Activated CD4-positive, alpha-beta T cell treated with anti-CD3 and anti-CD28 coated beads, Interleukin-2, amount 10 ng/mL, durations not matched to agents 7 days and 5 days (primary cell): ENCODE measurements at places on chromosomes 16 and 17. TPM values are rescaled to one million over a fixed set of nuclear protein-coding genes. Genes with fewer than 3 reads are reported as not detected.

DNA sequence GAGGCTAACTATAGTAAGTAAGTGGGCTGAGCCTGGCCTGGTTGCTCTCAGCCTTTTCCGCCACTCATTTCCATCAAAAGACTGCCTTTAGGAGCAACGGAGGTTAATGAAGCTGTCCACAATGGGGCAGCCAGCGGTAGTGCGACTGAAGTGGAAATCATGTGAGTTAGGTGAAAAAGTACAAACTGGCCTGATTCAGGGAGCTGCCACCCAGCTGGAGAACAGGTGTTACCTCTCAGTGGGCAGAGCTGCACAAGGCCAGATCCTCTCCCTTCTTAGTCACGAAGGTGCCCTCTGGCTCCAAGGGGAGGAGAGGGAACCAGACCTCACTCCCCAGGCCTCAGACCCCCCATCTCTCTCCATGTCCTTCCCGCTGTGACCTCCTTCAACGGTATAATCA lies 34.4 kb upstream of the CDRT4 start:
- no peak for DNase-seq

DNA sequence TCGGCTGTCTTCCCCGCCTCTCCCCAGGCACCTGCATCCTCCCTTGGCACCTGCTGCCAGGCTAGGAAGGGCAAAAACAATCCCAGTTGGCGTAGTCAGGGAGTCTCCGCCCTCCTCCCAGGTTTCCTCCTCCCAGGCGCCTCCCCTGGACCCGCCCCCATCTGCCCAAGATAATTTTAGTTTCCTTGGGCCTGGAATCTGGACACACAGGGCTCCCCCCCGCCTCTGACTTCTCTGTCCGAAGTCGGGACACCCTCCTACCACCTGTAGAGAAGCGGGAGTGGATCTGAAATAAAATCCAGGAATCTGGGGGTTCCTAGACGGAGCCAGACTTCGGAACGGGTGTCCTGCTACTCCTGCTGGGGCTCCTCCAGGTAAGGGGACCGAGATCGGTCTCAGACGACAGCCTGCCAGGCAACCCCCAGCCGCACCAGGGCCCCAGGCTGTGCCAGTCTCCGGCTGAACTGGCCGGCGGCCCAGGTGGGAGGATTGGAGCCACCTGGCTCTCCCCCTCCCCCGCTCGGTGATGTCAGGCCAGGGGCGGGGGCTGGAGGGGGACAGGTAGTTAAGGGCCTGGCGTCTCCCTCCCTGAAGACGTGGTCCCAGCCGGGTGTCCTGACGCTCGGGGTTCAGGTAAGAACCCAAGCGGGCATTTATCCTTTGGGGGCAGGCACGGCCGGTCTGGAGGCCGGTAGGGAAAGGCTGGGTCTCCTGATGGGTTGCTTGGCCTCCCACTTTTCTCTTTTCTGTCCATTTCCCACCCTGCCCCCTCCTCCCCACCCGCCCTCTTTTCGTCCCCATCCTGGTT lies at the start of gene GRB7:
Gene GRB7 (plus strand): TSS at position 179 of the 808 bp plus-strand sequence. CDS start 4,364 bp downstream, outside the sequence.
- DNase-seq, result no peak

DNA sequence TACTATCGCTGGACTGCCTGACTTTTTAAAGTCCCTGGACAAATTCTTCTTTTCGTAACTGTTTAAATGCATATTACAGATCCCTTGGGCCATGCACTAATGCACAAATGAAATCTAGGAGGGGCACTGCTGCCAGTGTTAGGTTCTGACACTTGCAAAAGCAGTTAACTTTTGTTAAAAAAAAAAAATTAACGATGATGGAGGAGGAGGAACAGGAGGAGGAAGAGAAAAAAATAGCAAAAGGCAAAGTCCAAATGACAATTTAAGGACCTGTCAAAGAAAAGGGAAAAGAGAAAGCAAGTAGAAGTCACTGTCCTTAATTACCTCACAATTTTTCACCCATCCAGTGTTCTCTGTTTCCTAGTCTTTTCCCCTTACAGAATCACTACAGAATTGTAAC lies 97.8 kb upstream of the CORO6 start:
- DNase-seq, result no peak

DNA sequence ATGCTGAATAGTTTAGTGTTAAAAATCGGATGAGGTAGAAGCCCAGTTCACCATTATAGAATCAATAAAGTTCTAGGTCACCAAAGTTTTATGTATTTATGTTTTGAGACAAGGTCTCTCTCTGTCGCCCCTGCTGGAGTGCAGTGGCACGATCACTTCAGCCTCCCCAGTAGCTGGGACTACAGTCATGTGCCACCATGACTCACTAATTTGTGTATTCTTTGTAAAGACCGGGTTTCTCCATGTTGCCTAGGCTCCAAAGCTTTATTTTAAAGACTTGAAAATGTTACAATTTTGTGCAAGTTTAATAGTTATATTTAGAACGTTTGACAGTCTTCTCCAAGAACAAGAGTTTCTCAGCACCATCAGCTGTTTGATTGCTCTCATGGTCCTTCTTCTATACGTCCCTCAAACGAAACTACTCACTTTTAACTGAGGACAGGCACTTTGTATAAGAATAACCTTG lies 32.1 kb downstream of the NDE1 start:
- DNase-seq, result peak; percentile 38

GRCh38 chr16:971981-972315 lies 1.2 kb upstream of the LMF1 start:
- no peak for DNase-seq

DNA sequence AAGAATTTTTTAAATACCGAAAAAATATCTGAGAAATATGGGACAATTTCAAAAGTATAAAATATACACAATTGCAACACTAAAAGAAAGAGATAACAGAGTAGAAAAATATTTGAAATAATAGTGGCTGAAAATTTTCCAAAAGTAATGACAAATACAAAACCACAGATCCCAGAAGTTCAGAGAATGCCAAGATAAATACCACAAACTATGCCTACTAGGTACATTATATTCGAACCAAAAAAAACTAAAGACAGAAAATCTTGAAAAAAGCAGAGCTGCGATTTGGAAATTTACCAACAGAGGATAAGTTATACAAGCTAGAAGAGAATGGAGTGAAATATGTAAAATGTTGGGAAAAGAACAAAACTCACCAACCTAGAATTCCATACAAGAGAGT lies 191.3 kb upstream of the ELAC2 start:
- DNase-seq, result no peak

DNA sequence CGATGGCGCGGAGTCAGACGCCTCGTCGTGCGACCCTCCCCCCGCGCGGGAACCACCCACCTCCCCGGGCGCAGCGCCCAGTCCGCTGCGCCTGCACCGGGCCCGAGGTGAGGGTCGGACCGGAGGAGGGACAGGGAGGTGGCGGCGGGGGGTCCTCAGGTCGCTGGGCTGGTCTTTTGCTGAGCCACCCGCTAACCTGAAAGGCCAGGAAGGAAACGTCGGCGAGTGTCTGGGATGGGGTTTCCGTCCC lies 4.9 kb downstream of the TBX2 start:
- no peak for DNase-seq

- no peak for DNase-seq
These were observed 53.6 kb upstream of the ADORA2B start for GRCh38 chr17:15891318-15891717.

DNA sequence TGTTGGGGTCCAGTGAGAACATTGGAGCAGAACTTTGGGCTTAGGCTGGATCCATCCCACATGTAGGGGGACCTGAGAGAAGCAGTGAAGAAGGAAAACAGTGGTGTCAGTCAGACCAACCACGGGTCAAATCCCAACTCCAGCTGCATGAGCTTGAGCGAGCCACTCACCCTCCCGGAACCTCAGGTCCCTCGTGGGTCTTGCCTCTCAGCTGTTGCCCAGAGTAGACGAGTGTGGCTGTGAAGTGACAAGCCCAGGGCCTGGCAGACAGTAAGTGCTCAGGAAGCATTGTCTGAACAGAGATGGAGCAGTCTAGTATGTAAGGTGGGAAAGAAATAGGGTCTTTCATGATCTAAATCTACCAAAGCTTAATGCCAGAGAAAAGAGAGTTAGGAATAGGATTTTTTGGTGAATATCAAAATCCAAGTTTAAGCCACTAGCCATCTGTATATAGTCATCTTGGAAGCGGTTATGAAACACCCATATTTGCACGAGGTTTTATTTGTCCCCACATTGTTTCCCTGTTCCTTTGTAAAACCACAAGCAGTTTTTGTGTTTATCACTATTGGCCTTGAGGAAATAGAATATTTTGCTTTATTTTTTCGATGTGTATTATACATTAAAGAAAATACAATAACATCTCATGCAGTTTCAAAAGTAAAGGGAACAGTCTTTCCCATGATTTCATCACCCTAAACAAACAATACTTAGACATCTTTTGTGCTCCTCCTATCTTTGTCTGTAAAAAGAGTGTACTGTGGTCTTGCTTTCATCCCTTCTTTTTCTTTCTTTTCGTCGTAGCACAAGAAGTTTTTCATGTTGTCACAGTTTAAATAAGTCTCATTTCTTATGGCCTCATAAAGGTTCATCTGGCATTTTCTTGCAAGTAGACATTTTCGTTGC lies 112.0 kb downstream of the CLEC16A start:
- no peak for DNase-seq

GRCh38 chr16:26599785-26600104 lies 467.0 kb upstream of the C16orf82 start:
- no peak for DNase-seq

DNA sequence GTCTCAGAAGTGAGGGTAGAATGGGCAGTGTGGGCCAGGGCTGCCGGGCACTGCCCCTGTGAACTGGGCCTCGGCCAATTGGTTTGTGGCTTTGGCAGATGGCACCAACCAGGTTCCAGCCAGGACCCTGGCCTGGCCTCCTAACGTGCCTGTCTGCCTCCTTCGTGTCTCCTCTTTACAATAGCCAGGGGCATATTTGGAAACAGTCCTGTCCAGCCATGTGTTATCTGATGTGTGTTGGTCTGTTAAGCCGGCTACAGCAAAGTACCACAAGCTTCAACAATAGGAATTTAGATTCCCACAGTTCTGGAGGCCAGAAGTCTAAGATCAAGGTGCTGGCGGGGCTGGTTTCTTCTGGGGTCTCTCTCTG lies 14.6 kb downstream of the CRISPLD2 start:
- DNase-seq, result no peak

GRCh38 chr16:88446061-88446460 lies 7.0 kb upstream of the ZFPM1 start:
- no peak for DNase-seq

DNA sequence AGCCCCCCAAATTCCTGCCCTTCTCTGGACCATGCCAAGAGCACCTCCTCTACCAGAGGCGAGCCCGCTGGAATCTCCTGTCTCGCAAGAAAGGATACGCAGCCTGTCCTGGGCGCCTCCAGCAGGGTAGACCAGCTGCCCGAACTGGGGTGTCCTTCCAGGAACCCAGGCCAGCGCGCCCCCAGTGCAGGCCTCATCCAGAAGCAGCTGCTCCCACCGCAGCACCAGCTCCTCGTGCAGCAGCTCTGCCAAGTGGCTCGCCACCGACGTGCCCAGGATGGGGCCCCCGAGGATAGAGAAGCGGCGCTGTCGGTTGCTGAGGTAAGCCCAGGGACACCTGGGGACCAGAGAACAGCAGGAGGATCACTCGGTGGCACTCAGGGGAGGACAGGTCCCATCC lies 4.8 kb downstream of the TAF1C start:
- DNase-seq, result no peak

GRCh38 chr16:13886608-13887007 lies 33.3 kb upstream of the ERCC4 start:
- DNase-seq, result no peak

DNA sequence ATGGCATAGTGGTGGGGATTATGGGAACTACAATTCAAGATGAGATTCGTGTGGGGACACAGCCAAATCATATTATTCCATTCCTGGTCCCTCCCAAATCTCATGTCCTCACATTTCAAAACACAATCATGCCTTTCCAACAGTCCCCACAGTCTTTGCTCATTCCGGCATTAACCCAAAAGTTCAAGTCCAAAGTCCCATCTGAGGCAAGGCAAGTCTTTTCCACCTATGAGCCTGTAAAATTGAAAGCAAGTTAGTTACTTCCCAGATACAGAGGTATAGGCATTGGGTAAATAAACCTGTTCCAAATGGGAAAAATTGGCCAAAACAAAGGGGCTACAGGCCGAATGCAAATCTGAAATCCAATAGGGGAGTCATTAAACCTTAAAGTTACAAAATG lies 1063.2 kb downstream of the CDH11 start:
- no peak for DNase-seq

- DNase-seq, result peak; percentile 53
These were observed 9.0 kb downstream of the STAT5B start for GRCh38 chr17:42266918-42267766.

DNA sequence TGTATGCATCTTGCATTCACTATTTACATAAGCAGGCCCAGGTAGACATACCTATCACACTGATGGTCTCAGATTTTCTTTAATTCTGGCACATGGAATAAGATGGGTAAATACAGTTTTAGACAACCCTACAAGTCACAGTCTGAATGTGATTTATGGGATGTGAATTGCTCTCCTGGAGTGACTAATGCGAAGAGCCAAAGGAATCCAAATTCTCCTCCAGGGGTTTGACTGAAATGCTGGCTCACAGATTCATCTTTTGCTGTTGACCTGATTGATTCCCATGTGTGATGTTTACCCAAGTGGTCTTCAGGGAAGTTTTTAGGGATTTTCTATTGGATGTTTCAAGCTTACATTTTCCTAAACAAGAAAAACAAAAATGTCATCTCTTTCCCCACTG lies 277.9 kb upstream of the MON1B start:
- no peak for DNase-seq

Gene LLGL2
- total RNA-seq, result 17.8 TPM

Gene PTX4
- not detected for total RNA-seq

Gene CLEC19A
- not detected for total RNA-seq

Gene MRPS34
- total RNA-seq, result 105 TPM

Gene RNF112
- total RNA-seq, result 0.58 TPM

Gene XYLT1
- total RNA-seq, result 46.6 TPM

Gene RPTOR
- 48.7 TPM for total RNA-seq

Gene TRAF7
- total RNA-seq, result 59.7 TPM

Gene C1QTNF8
- total RNA-seq, result not detected

Gene ZPBP2
- total RNA-seq, result not detected

Gene DYNC1LI2
- total RNA-seq, result 53.9 TPM
